ENCODE measurements at places on chromosomes 2 and 18. TPM values are rescaled to one million over a fixed set of nuclear protein-coding genes. Genes with fewer than 3 reads are reported as not detected.

DNA sequence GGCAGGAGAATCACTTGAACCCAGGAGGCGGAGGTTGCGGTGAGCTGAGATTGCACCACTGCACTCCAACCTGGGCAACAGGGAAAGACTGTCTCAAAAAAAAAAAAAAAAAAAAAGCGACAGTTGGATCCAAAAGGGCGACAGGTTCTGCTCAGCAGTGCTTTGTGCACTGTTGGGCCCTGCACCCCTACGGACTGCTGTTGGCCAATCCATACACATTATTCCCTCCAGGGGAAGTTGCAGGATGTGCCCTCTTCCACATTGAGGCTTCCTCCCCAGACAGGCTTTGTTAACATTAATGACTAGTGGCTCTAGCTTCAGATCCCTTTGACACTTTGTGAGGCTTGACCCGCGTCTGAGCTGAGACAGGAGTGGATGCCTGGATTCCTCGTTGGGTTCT is 9.4 kb downstream of the NT5DC4 start:
- H3K4me3 ChIP-seq = no peak overlapping the region
- no peak overlapping the region for H3K27ac ChIP-seq
- no peaks in the 10 kb centered on the region for H3K27me3 ChIP-seq
- DNase-seq = no peak
- H3K4me1 ChIP-seq = no peaks in the 10 kb centered on the region
- no peaks in the 10 kb centered on the region for H3K36me3 ChIP-seq

DNA sequence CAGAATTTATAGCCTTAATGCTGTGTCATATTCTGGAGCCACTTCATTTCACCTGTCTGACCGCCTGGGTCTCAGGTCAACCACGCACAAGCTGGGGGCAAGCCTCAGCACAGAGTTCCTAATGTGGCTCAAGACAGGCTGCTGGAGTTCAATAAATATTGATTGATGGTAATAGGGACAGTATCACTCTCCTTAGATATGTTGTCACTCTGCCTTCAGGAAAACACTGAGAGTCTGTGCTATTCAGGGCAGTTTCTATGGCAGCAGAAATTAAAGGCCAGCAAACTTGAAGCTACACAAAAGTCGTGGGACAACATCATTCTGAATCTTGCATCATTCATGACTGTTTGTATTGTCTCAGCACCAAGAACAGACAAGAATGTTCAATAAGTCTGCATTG is 696.1 kb downstream of the METTL4 start:
- H3K27me3 ChIP-seq = no peaks in the 10 kb centered on the region
- H3K4me3 ChIP-seq = no peak overlapping the region
- H3K36me3 ChIP-seq = no peaks in the 10 kb centered on the region
- DNase-seq = no peak

DNA sequence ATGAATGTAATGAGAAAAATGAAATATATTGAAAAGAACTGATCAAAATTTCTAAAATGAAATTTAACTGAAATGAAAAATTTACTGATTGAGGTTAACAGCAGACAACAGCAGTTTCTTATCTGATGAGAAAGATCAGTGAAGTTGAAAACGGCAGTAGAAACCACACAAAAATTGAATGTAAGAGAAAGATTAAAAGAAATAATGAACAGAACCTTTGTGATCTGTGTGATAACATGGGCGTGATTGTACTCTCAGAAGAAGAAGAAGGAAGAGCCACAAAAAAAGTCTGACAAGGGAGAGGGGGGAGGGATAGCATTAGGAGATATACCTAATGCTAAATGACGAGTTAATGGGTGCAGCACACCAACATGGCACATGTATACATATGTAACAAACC is 45.2 kb downstream of the FAM117B start:
- H3K27ac ChIP-seq = no peak overlapping the region
- no peak for DNase-seq
- H3K27me3 ChIP-seq = no peaks in the 10 kb centered on the region
- H3K4me3 ChIP-seq = no peak overlapping the region

GRCh38 chr18:80104364-80104779 is 4.7 kb upstream of the ADNP2 start:
- no peak for DNase-seq
- H3K27ac ChIP-seq = no peak overlapping the region
- H3K27me3 ChIP-seq = no peaks in the 10 kb centered on the region

DNA sequence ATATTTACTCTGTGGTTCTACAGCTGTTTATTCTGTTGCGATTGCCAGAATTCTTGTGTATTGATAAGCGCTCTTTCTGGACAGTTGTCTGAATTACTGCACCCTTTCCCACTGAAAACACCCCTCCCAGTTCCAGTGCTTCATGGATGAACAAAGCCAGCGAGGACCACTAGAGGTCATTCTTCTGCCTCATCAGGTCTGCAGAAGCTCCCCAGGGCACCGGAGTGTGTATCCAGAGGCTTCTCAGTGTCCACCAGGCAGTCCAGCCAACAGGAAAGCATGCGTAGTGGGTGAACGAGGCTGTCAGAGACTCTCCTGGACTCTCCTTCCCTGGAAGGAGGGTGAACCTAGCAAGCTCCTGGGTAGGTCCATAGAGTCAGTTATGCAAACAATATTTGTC is 40.6 kb upstream of the INHBB start:
- no peak for DNase-seq
- H3K4me3 ChIP-seq = no peak overlapping the region
- no peaks in the 10 kb centered on the region for H3K27me3 ChIP-seq
- H3K4me1 ChIP-seq = no peaks in the 10 kb centered on the region

DNA sequence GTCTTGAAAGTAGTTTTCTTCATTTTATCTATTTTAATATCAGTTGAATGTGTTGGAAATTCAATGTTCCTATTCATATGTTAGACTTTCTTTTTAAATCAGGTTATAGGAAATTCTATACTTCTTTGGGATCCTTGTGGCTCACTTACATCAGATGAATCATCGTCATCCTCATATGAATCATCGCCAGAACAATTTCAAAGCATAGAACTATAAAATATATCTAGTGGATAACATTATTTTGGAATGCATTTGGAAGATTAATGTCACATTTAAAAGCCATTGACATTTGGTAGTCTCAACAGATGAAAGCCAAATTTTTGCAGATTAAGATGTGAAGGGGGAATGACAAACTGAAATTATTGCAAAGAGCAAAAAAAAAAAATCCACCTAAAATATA is 94.1 kb downstream of the FAM161A start:
- no peak for DNase-seq
- H3K36me3 ChIP-seq = no peaks in the 10 kb centered on the region
- H3K4me1 ChIP-seq = peaks cover 10% of the 10 kb centered on the region
- H3K4me3 ChIP-seq = no peak overlapping the region
- no peaks in the 10 kb centered on the region for H3K27me3 ChIP-seq

DNA sequence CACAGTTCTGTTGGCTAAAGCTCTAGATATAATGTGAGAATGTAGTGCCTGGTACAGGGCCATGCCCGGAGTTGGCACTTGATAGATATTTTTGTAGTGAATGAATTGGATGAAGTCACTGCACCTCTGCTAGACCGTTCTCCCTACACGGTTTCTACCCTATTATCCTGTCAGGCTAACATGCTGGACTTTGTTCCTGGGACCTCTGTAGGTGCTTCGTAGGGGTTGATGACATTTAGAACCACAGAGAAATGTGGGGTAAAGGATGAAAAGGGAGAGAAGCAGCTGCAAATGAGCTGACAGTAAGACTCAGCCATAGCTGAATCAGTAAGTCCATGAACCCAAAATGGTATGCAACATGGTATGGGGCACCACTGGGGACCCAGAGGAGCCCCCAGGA is 4.1 kb upstream of the FBLN7 start:
- peaks cover 23% of the 10 kb centered on the region for H3K27me3 ChIP-seq
- no peak overlapping the region for H3K27ac ChIP-seq
- H3K4me3 ChIP-seq = no peak overlapping the region
- no peaks in the 10 kb centered on the region for H3K4me1 ChIP-seq

DNA sequence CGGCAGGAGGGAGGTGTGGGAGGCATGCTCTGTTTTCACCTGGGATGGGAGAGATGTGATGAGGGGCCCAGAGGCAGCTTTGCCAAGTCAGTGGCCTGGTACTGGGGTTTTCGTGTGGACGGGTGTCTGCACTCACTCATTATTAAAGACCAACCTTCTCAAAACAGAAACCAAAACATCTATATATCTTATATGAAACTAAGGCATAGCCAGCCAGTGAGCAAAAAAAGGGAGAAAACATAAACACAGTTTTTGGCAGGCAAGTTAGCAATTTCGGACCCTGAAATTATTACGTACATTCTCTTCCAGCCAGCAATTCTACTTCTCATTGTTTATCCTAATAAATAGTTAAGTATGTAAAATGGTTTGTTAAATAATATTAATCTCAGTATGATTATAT is 181.1 kb upstream of the SMAD2 start:
- H3K27me3 ChIP-seq = no peaks in the 10 kb centered on the region
- no peak overlapping the region for H3K4me3 ChIP-seq
- H3K36me3 ChIP-seq = no peaks in the 10 kb centered on the region
- no peak overlapping the region for H3K27ac ChIP-seq
- H3K4me1 ChIP-seq = no peaks in the 10 kb centered on the region

DNA sequence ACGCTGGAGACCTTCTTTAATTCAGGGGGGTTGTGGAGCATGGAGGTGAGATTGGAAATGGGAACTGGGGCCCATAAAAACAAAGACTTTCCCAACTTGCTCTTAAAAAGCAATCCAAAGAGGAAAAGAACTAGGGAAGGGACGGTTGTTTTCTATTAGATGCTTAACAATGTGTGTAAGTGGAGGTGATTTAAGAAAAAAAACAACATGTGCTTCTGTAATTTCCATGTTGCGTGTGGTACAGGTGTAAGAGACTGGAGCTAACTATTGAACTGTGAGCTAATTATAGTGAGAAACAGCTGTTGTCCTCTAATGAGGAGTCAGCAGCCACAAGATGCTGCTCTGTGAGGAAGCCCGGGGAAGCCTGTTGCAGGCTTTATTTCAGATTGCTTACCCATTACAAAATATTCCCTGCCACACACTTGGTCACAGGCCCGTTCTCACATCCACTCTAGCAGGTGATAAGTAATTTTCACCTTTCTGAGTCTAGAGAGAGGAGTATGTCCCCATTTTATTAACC is 280.6 kb upstream of the PARD3B start:
- no peak overlapping the region for H3K27ac ChIP-seq
- no peaks in the 10 kb centered on the region for H3K36me3 ChIP-seq
- no peak for DNase-seq
- H3K4me3 ChIP-seq = no peak overlapping the region

DNA sequence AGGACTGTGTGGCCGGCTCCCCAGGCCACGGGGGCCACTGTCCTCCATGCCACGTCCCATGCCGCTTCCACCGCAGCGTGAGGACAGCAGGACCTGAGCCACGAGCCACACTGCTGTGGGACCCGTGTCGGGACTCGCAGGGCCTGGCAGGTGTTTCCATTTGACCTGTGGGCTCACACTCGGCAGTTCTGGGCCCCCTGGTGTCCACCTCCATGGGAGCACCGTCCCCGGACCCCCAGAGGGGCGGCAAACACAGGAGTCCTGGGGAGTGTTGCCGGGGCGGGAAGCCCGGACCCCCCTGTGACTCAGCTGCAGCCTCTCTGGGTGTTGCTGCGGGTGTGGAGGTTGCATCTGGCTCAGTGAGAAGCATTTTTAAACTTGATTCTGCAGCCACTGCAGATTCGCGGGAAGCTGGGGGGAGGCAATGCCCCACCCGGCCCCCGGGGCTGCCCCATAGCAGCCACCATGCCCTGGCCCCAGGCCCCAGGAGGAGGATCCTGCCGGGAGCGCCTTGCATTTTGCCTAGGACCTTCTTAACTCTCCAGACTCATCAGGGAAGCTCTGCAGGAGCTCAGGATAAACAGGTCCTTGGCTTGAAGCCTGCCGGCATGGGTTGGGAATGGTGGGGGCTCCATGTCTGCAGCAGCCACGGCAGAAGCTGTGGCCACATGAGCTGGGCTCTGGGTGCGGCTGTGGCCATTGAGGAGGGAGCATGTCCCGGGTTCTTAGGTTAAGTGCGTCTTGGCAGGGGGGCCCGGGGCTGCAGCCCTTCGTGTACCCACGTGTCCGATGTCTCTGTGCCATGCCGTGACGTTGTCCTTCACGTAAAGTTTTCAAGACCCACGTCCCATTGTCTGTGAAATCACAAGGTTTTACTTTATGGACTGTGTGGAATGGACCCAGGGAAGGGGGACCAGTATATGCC is 30.9 kb downstream of the NFATC1 start:
- no peaks in the 10 kb centered on the region for H3K4me1 ChIP-seq
- DNase-seq = no peak
- H3K4me3 ChIP-seq = no peak overlapping the region

DNA sequence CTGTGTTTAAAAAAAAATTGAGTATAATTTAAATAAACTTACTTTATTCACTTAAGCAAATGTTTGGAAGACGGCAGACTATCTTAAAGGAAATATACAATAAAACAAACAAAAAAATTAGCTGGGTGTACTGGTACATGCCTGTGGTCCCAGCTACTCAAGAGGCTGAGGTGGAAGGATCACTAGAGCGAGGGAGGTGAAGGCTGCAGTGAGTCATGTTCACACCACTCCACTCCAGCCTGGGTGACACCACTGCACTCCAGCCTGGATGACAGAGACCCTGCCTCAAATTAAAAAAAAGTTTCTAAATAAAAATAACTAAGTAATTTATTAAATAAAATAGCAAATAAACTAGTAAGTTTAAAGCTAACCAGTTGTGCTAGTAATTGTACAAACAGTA is 7.5 kb downstream of the PUM2 start:
- H3K36me3 ChIP-seq = no peaks in the 10 kb centered on the region
- H3K27me3 ChIP-seq = no peaks in the 10 kb centered on the region
- H3K27ac ChIP-seq = no peak overlapping the region
- DNase-seq = no peak
- H3K4me3 ChIP-seq = no peak overlapping the region

DNA sequence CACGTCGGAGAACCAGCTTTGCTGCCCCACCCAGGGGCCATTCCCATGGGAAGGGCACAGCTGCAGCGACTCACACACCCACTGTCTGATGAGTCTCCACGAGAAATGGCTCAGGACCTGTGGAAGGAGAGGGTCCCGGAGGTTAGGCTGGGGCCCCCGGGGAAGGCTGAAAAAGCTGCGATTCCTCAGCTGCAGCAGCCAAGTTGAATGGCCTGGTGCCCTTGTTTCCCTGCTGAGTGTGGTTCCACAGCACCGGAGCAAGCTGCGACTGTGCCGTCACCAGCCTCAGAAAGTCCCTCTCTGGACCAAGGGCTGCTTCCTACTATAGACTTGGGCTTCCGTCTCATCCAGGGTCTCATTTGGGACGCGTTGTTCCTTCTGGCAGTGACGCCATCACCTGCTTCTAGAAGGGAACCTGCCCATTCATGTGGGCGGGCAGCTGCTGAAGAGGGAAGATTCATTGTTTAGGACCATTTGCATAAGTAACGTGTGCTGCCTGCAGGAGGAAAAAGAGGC is 180.2 kb downstream of the INHBB start:
- no peak overlapping the region for H3K27ac ChIP-seq
- no peaks in the 10 kb centered on the region for H3K4me1 ChIP-seq
- no peaks in the 10 kb centered on the region for H3K36me3 ChIP-seq

- peaks cover 54% of the 10 kb centered on the region for H3K4me1 ChIP-seq
- no peaks in the 10 kb centered on the region for H3K27me3 ChIP-seq
- H3K36me3 ChIP-seq = no peaks in the 10 kb centered on the region
- no peak for DNase-seq
Observed at GRCh38 chr18:57776767-57777166, 26.3 kb downstream of the ATP8B1 start.

The CDH19 gene
- 48.2 TPM for total RNA-seq

The NAT8 gene
- total RNA-seq = not detected
